Amniotic stem cell (primary cell): ENCODE measurements at places on chromosomes 16 and 17.

- DNase-seq = no peak
Measured at GRCh38 chr17:72342061-72342460, 221.2 kb downstream of the SOX9 start.

- DNase-seq = no peak
Measured at GRCh38 chr17:45889579-45889978, 4.8 kb upstream of the MAPT start.

- DNase-seq = no peak
Measured at GRCh38 chr17:75010683-75011400, 1.6 kb upstream of the MRPL58 start.

DNA sequence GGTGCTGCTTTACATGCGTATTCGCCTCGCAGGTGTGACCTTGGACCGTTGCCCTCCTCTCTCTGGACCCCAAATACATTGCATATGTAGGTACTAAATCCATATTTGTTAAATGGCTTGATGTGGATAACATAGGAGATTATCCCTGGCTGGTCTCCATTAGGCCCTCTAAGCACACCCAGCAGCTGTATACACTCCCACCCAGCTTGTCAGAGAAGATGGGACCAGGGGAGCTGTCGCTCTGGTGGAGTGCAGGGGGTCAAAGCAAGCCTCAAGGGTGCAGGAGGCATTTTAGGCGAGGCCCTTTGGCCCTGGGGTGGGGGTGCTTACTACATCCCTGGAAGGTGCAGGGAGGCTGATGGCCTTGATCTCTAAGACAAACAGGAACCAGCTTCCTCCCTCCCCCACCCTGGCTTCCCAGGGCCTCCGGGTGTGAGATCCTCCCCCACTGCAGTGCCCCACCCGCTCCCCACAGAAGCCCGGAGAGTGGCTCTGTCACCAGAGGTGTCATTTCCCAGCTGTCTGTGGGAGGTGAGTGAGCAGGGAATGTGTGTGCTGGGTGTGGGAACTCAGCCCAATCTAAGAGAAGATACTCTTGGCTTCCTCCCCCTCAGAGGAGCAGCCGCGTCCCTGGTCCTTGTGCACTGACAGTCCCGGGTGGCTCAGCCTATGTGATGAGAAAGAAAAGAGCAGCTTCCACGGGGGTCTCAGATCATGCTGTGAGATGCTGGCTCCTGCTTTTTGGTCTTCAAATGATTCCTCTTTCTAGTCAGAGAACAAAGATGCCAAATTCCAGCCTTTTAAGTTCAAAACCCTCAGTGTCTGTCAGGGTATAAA lies 1.4 kb upstream of the VAMP2 start:
- DNase-seq = no peak

DNA sequence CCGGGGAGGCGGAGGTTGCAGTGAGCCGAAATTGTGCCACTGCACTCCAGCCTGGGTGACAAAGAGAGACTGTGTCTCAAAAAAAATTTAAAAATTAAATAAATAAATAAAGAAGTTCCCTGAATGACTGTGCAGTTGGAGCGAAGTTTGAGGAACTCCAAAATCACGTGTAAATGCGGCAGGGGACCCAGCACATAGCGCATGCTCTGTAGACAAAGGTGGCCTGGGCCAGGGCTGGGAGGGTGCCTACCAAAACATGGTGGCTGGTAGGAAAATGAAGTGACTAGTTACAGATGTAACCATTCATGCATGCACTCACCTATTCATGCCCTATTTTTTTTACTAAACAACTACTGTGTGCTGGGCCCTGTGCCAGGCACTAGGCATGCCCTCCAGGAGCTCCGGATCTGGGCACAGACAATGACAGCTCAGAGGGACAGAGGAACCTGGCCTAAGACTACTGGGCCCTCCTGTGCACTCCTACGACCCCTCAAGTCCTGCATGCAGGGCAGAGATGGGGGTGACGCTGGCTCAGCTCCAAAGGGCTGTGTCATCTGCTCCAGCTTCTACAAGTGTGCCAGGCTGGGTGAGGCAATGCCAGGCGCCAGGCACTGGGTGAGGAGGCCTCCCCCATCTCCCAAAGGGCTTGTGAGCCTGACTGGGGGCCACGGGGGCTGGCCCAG lies 65.3 kb downstream of the RMI2 start:
- no peak for DNase-seq

DNA sequence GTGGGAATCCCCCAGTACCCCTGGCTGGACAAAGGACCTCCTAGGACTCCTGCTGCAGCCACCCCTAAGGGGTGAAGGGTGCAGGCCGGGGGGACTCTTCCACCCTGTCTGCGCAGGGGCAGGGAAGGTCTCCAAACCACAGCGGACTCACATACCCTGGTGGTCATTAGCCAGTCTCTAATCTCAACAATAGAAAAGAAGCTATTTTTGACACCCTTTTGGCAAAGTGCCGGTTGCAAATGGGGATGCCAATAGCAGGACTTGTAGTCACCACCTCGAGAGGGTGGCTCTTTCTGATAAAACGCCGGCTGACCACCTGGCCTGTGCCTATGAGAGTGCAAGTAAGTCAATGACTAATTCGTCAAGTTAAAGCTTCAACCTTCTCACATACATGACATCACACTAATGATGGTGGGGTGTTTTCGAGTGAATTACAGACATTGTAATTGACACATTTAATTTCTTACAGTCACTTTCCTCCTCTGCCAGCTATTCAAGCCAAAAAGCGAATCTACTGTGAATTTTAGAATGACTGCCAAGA lies 23.1 kb upstream of the DNAH17 start:
- no peak for DNase-seq

DNA sequence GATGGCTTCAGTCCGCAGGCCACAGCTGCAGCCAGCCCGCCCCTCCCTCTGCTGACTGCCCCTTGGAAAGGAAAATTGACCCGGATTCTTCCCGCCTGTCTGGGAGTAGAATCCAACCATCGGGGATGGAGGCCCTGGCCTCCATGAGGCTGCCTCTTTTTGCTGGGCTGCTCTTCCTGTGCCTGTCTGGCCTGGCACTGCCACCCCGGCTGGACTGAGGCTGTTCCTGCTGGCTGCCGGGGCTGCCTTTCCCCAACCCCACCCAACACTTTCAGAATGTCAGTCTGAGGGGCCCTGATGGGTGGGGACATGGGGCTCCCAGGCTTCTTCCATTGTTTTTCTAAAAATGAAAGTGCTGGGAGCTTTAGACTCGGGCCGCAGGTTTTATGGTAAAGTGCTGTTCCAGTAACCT lies 7.3 kb downstream of the BAHCC1 start:
- DNase-seq = no peak

DNA sequence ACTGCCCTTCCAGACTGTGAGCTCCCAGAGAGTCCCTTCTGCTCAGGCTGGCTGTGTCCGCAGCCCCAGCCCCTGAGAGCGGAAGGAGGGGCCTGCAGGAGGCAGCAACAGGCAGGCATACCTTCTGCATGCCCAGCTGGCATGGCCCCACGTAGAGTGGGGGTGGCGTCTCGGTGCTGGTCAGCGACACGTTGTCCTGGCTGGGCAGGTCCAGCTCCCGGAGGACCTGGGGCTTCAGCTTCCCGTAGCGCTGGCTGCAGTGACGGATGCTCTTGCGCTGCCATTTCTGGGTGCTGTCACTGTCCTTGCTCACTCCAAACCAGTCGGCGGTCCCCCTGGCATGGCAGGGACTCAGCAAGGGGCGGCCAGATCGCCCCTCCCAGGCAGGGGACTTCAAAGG lies 9.0 kb downstream of the RHBDF1 start:
- no peak for DNase-seq

GRCh38 chr17:50844117-50844700 lies 8.8 kb downstream of the WFIKKN2 start:
- no peak for DNase-seq

DNA sequence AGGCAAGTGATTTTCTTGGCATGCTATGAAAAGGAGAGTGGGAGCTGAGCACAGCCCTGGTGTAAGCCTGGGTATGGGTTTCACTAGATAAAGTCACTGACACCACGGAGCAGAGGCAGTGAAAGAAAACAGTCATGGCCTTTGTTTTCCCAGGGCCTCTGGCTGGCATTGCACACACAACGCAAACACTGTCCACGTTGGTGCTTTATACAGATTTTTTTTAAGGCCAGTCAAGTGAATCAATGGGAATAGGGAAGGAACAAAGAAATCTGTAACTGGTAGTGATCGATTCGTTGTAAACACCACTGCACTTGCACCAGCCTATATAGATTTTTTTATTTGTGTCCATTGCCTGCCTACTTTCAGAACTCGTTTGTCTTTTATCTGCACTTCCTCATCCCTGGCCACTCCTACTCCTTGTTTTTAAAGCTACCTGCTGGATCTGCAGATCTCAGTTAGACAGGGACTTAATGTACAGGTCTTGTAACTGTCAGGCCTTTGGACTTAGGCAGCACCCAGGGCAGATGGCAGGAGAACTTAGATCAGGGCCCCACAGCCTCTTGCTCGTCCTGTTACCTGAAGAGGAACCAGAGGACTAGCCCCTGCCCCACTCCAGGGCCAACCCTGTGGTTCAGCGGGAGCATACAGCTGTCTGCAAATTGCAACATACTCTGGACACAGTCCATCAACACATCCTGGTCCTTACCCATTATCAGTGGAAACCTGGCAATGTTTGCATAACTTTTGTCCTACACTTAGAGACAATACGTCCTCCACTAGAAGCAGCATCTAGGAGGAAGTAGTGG lies 10.6 kb upstream of the TMIGD1 start:
- no peak for DNase-seq

GRCh38 chr16:77812856-77813500 lies 24.6 kb downstream of the VAT1L start:
- DNase-seq = no peak

- no peak for DNase-seq
Measured at GRCh38 chr17:55336426-55336825, 71.7 kb downstream of the HLF start.

DNA sequence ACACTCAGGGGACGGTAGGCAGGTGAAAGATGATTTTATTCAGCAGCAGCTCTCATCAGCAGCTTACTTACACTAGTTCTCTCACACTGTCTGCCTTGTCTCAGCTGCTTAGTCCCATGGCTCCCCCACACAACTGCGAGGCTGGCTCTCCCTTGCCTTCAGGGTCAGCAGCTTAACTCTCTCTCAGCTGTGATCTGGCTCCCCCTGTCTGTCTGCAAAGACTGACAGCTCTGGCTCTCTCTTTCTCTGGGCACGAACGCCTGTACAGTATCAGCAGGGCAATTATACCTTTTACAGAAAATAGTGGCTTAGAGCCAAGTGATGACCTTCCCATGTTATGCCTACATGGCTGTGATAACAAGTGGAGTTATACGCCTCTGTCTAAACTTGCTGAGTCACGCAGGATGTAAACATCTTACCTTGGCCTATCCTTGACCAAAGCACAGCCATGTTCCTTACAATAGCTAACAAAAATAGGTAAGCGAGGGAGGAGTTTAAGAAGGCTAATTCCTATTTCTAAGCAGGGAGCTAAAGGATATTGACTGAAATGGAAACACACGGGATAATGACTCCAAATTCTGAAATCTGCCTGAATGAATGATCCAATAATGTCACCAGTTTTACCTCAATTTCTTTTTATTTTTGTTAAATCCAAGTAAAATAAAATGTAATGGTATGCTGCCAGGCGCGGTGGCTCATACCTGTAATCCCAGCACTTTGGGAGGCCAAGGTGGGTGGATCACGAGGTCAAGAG lies 1.1 kb upstream of the NDUFAB1 start:
- DNase-seq = no peak

DNA sequence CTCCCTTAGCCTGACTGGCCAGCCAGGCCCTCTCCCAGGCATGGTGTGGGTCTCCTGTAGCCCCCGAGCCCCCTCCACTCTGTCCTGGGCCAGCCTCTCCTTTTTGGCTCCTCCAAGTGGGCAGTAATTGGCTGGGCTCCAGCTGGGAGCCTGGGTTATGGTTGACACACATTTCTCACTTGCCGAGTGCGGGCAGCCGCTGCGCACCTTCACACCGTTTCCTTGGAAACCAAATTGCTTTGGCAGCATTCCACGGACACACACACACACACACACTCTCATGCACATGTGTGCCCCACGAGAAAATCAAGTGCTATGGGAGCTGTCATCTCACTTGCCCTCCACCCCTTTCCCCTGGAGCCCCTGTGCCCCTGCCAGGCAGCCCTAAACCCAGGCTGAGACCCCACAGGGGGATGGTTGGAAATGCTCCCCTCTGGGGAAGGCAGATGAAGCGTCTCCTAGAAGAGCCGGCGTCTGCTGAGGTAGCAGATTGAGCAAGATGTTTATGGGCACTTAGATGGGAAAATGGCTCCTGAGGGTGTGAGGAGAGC lies 402.7 kb upstream of the TNRC6C start:
- DNase-seq = no peak

DNA sequence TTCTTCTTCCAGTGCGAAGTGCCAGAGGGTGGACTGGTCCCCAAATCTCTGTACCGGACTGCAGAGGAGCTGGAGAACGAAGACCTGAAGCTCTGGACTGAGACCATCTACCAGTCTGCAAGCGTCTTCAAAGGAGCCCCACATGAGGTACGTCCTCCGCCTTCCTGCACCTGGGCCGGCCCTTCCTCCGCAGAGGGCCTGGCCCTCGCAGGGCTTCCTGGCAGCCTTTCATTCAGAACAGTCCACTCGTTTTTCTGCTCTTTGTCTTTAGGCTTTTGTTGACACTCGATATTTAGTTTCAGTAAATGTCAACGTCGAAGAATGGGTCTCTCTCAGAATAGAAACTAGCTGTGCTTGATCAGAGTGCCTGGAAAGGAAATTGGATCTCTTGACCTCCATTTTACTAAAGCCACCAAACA lies 68.6 kb downstream of the SEC14L1 start:
- no peak for DNase-seq

GRCh38 chr16:72850853-72851252 lies 197.1 kb downstream of the ZFHX3 start:
- DNase-seq = no peak

- DNase-seq = no peak
Measured at GRCh38 chr16:9060225-9060624, 31.2 kb upstream of the HAPSTR1 start.

DNA sequence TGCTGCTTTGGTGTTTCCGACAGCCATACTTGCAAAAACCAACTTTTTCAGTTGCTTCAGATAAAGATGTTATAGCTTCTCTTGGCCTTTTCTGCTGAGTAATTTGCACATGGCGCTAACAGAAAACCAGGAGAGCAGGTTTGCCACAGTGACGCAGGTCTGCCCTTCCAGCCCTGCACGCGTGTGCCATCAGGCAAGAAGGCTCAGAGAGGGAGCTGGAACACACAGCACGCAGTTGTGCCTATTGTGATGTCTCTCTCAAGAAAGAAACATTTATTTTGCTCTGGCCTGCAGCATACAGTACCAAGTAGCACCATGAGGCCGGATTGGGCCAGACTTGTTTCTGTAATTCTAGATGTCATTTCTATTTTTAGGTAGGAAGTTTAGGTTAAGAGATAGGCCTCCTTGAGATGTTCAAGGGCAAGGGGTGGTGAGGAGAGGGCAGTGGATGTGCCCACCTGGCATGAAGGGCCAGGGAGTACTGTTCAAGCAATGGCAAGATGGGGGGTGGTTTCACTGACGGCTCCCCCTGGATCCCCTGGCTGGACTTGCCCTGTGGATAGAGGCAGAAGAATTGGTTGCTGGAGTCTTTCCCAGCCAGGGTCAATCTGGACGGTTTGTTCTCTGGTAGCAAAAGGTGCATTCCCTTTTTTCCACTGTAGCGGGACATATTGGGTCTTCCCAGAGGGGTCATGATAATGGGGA lies 1.9 kb downstream of the CBX2 start:
- DNase-seq = no peak

GRCh38 chr17:40319651-40320540 lies 10.9 kb downstream of the RARA start:
- DNase-seq = no peak

- no peak for DNase-seq
Measured at GRCh38 chr17:67944035-67944434, 52.2 kb downstream of the C17orf58 start.

- peak; percentile 75 for DNase-seq
Measured at GRCh38 chr17:37671824-37672547, 28.7 kb upstream of the DDX52 start.
